ENCODE measurements at places on chromosomes 3 and 15. TPM values are rescaled to one million over a fixed set of nuclear protein-coding genes. Genes with fewer than 3 reads are reported as not detected.
A peak's percentile ranks its signal among the peaks of the same experiment; 100 is the strongest.

DNA sequence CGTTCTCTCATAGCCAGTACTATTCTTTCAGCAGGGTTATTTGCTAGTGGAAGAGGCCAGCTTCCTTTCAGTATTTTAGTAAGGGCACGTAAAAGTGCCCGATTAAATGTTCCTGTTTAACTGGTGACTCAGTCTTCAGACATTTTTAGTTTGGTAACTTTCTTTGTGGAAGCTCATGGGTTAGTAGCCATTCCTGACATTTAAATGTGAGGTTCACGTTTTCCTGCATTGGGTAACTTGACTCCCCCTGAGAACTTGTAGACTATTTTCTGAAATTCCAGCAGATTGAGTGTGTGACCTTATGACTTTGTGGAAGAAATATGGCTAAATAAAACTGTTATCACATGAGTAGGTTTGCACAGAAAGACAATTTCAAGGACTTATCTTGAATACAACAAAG lies 16.9 kb downstream of the ABHD2 start:
- no peak for DNase-seq

DNA sequence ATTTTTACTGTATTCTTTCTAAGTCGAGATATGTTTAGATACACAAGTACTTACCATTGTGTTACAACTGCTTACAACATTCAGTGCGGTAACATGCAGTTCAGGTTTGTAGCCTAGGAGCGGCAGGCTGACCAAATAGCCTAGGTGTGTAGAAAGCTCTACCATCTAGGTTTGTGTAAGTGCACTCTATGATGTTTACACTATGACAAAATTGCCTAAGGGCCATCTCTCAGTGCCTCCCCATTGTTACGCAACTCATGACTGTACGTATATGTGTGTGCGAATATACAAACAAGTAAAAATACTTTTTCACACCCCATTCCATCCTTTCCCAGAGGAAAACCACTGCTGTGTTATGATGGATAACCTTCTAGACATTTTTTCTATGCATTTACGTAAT lies 44.3 kb downstream of the PXYLP1 start:
- no peak for DNase-seq

GRCh38 chr15:48493084-48493762 lies 152.3 kb downstream of the FBN1 start:
- no peak for DNase-seq

DNA sequence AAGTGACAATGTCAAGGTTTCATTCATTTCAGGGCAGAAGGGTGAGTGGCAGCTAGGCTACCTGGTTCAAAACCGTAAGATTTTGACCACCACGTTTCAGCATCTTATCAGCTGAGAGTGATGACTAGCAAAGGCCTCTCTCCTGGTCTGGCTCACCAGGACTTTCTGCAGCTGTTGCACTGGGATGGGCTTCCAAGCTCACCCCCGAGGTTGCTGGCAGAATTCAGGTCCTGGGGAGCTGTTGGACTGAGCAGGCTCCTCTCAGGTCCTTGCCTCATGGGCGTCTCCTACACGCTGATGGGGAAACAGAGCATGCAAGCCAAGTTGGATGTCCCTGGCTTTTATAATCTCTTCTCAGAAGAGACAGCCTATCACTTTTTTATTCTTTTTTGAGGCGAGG lies 88.8 kb upstream of the RNU6-1 start:
- DNase-seq, result no peak

- no peak for DNase-seq
Measured at GRCh38 chr15:67732164-67732563, 93.1 kb upstream of the SKOR1 start.

- no peak for DNase-seq
Measured at GRCh38 chr15:77821188-77821958, 188.7 kb upstream of the LINGO1 start.

DNA sequence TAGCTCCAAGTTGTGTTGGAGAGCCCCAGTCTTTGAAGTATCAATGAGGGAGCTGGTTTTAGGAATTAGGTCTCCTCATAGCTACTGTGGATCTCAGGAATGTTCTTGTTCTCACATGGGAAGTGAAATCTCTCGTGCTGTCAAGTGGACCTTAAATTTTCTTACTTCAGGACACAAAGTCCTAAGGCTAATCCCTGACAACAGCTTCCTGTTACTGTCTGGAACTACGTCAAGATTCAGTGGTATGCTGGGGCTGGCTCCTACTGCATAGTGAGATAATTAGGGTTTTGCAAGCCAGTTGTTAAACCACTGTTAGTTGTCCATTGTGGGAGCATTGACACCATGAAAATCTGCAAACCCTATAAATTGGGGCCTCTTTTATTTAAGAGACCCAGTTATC lies 22.8 kb downstream of the MESP1 start:
- DNase-seq, result no peak

GRCh38 chr3:81406318-81406717 lies 355.1 kb downstream of the GBE1 start:
- DNase-seq, result no peak

GRCh38 chr15:66634540-66634939 lies 67.5 kb upstream of the SMAD6 start:
- no peak for DNase-seq

- no peak for DNase-seq
Measured at GRCh38 chr15:56385908-56386307, 20.7 kb downstream of the TEX9 start.

GRCh38 chr3:59388555-59389270 lies 338.9 kb upstream of the CFAP20DC start:
- DNase-seq, result no peak

GRCh38 chr15:80070840-80071239 lies 11.4 kb downstream of the ZFAND6 start:
- DNase-seq, result no peak

GRCh38 chr3:171845481-171846284 lies 2.5 kb downstream of the TMEM212 start:
- DNase-seq, result no peak

DNA sequence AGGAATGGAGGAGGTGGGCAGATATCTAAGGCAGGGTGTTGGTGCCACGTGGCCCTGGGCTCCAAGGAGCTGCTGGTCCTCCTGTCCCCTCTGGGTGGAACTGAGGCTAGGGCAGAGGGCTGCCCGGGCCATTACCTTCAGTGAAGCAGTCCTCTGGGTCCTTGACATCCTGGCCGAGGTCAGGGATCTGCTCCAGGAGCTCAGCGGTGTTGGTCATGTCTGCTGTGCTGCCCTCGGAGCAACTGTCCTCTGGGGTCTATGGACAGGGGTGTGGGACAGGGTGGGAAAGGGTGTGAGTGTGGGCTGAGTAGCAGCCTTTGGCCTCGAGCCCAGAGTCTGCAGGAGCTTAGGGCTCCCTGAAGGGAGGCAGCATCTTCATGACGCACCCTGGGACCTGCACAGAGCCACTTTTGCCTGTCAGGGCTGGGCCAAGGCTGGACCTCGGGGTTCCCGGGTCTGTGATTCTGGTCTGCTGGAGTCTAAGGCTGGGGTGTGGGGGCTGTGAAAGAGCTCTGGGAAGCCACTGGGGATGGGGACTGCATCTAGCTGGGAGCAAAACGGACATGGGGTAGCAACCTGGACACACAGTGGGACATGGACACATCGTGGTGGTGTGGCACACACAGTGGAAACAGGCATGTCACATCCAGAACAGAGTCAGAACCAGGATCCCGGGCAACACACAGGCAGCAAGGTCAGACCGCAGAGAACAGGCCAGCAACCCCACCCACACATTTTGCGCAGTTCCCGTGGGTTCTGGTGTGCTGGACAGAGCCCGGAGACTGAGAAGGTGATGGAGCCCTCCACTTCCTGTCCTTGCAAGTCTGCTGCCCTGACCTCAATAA lies 72.7 kb downstream of the SCN5A start:
- DNase-seq, result no peak

- DNase-seq, result no peak
Measured at GRCh38 chr15:83873966-83874365, 220.0 kb downstream of the ADAMTSL3 start.

GRCh38 chr3:42762046-42762724 lies 10.9 kb downstream of the CCDC13 start:
- no peak for DNase-seq

GRCh38 chr3:100400419-100400779 lies 490 bp downstream of the TOMM70 start:
- peak; percentile 36 for DNase-seq

DNA sequence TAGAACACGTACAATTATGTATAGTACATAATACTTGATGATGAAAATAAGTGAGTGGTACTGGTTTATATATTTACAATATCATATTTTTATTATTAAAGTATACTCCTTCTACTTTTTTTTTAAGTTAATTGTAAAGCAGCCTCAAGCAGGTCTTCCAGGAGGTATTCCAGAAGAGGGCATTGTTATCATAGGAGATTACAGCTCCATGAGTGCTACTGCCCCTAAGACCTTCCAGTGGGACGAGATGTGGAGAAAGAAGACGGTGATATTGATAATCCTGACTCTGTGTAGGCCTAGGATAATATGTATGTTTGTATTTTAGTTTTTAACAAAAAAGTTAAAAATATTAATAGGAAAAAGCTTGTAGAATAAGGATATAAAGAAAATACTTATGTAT lies 40.3 kb upstream of the SCN5A start:
- DNase-seq, result no peak

DPPA2 gene
- 0.62 TPM for polyA plus RNA-seq

KLHL40 gene
- 0.16 TPM for polyA plus RNA-seq

WDR49 gene
- polyA plus RNA-seq, result 0.14 TPM

P4HTM gene
- polyA plus RNA-seq, result 27.1 TPM

SLC12A8 gene
- polyA plus RNA-seq, result 0.80 TPM

MFGE8 gene
- polyA plus RNA-seq, result 84.9 TPM

SKOR1 gene
- 0.46 TPM for polyA plus RNA-seq

ARHGEF26 gene
- 3.5 TPM for polyA plus RNA-seq
